Ovary (tissue), 10 donors: ENCODE measurements at places on chromosomes 3 and 15. TPM values are rescaled to one million over a fixed set of nuclear protein-coding genes. Genes with fewer than 3 reads are reported as not detected.

Gene SPESP1
- 4.8 TPM for polyA plus RNA-seq

Gene A4GNT
- not detected for polyA plus RNA-seq

Gene ECE2
- polyA plus RNA-seq: 0.43 TPM

Gene GP9
- polyA plus RNA-seq: not detected
